Renal cortical epithelial cell (primary cell): ENCODE measurements at places on chromosomes 6 and 20. TPM values are rescaled to one million over a fixed set of nuclear protein-coding genes. Genes with fewer than 3 reads are reported as not detected.
A peak's percentile ranks its signal among the peaks of the same experiment; 100 is the strongest.

- peak; percentile 61 for DNase-seq
These were observed 6.5 kb upstream of the USP45 start for GRCh38 chr6:99521633-99522151.

NRN1 gene
- 0.45 and 3.6 TPM in 2 replicates for total RNA-seq

RAET1L gene
- 0.99 and 3.1 TPM in 2 replicates for total RNA-seq

SYTL3 gene
- 10.3 and 19.3 TPM in 2 replicates for total RNA-seq

DNA sequence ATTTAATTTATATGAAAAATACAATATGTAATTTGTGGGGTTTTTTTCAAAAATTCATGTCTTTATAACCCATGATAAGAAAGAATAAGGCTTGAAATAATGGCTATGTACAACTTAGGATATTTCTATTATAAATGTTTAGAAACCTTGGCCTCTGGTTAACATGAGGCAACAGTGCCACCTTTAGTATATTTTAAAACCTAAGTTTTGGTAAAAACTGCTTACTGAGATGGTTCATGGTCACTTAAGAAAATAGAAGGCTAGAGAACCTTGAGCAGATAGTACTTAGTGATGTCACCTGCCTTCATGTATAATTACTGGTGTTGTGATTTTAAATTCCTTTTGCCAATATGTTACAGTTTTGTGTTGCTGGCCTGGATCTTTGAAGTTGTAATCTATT is 176.4 kb downstream of the ADGB start:
- peak; percentile 11 for DNase-seq
